Dermis blood vessel endothelial cell (primary cell): ENCODE measurements at places on chromosomes 6 and 20. TPM values are rescaled to one million over a fixed set of nuclear protein-coding genes. Genes with fewer than 3 reads are reported as not detected.

SLCO4A1 gene
- total RNA-seq = 3.7 and 4.8 TPM in 2 replicates

TMEM63B gene
- 33.0 and 36.3 TPM in 2 replicates for total RNA-seq

BTNL2 gene
- not detected in 2 replicates for total RNA-seq

SLA2 gene
- total RNA-seq = not detected in 2 replicates

EYS gene
- not detected in 2 replicates for total RNA-seq

CALHM4 gene
- not detected in 2 replicates for total RNA-seq

DNA sequence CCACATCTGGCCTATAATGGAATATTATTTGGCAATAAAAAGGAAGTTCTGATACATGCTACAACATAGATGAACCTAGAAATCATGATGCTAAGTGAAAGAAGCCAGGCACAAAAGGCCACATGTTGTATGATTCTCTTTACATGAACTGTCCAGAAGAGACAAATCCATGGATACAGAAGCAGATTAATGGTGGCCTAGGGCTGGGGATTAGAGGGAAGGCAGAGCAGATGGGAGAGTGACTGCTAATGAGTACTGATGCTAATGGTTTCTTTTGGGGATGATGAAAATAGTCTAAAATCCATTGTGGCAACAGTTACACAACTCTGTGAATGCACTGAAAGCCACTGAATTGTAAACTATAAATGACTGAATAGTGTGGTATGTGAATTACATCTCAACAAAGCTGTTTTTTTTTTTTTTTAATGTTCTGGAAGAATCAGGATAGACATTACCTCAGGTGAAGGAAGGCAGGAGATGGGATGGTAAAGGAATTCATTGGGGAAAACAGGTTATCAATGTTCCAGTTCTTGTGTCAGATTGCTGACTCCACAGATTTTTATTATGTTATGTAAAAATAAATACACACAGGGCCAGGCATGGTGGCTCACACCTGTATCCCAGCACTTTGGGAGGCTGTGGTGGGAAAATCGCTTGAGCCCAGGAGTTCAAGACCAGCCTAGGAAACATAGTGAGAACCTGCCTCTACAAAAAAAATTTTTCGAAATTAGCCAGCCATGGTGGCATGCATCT lies 8.9 kb upstream of the SOX12 start:
- no peak for DNase-seq

GRCh38 chr6:148577687-148578488 lies 168.9 kb upstream of the UST start:
- DNase-seq = peak; percentile 80

DNA sequence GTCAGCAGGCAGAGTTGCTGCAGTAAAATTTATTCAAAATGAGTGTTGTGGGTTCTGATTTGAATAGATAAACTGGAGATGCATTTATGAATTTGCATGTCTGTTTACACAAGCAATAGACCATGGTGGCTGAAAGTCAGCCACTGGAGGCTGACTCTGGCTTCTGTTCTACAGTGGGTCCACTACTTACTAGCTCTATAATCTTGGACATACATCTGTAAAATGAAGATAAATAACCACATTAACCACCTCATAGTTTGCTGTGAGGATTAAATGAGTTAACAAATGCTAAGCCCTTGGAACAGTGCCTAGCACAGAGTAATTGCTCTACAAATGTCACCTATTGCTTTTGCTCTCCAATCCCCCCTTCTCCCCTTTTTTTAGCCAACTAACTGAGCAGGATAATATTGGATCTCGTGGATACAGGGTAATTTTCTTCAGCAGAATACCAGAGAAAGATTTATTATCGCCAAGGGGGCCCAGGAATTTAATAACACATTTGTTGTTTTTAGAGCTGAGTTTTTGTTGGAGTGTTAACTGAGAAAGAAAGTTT lies 1.4 kb upstream of the PM20D2 start:
- DNase-seq = no peak

DNA sequence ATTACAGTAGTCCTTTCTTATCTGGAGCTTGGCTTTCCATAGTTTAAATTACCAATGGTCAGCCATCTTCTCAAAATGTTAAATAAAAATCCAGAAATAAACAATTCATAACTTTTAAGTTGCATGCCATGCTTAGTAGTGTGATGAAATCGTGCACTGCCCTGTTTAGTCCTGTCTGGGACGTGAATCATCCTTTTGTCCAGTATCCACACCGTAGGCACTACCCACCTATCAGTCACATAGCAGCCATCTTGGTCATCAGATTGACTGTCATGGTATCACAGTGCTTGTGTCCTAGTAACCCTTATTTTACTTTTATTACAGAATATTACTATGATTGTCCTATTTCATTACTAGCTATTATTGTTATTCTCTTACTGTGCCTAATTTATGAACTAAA lies 924.1 kb downstream of the EYS start:
- DNase-seq = no peak

GRCh38 chr6:113871975-113872374 lies 14.8 kb downstream of the MARCKS start:
- DNase-seq = no peak

DNA sequence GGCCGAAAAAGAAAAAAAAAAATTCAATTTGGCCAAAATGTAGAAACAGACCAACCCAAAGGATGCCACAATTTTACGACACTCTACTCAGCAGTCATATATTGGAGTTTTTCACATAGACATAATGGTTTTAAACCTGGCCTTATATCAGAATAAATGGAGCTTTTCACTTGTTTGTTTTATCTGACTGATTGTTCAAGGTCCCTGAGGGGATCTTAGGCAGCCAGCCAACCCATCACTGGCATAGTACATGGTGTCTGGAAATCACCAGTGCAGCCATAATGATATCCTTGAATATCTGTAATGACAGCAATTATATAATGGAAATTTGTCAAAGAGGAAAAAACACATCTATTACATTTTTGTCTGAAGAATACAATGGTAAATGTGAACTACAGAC lies 96.9 kb downstream of the PRSS35 start:
- no peak for DNase-seq

- DNase-seq = no peak
Measured at GRCh38 chr6:13863699-13864155, 49.4 kb upstream of the MCUR1 start.

- DNase-seq = no peak
Measured at GRCh38 chr6:137688230-137688971, 178.7 kb upstream of the TNFAIP3 start.

DNA sequence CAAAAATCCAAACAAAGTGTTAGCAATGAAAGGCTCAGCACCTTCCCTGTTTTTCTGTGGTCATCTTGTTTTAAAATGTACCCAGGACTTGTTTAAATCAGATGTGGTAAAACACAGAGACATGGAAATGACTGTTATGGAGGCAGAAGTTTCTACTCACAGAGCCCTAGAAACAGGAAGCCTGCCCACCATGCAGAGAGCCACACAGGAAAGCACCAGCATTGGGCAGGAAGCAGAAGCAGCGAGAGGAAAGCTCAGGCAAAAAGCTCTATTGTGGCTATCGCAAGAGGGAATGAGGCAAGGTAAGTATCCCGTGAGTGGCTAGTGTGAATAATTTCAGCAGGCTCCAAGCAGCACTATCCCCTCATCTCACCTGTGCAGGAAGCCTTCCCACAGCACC lies 42.8 kb downstream of the GPR6 start:
- peak; percentile 6 for DNase-seq

- DNase-seq = no peak
Measured at GRCh38 chr6:136786658-136787057, 5.6 kb downstream of the MAP3K5 start.

- DNase-seq = no peak
Measured at GRCh38 chr20:45342855-45343531, 5.2 kb downstream of the SDC4 start.
